ENCODE measurements at places on chromosomes 5 and 9. TPM values are rescaled to one million over a fixed set of nuclear protein-coding genes. Genes with fewer than 3 reads are reported as not detected.

The IRX4 gene
- total RNA-seq, result 0.27 TPM

The PTPN3 gene
- 3.4 TPM for total RNA-seq

The OR13D1 gene
- not detected for total RNA-seq

The PCDHB14 gene
- 16.3 TPM for total RNA-seq

The DYNC2I2 gene
- total RNA-seq, result 33.4 TPM

The MYORG gene
- 6.3 TPM for total RNA-seq

The FRMD3 gene
- total RNA-seq, result 11.3 TPM

The HAPLN1 gene
- 4.4 TPM for total RNA-seq

The ANKS6 gene
- 11.1 TPM for total RNA-seq

The OGN gene
- 45.2 TPM for total RNA-seq

The PTGES2 gene
- 41.5 TPM for total RNA-seq

The ATP6V1G1 gene
- total RNA-seq, result 75.1 TPM

The PCDHA1 gene
- total RNA-seq, result 7.5 TPM

The CDC20B gene
- total RNA-seq, result 0.18 TPM

The CMYA5 gene
- total RNA-seq, result 3.2 TPM

The COMMD10 gene
- 30.6 TPM for total RNA-seq

GRCh38 chr9:99419070-99419469 is 197.0 kb downstream of the SEC61B start:
- DNase-seq, result no peak

DNA sequence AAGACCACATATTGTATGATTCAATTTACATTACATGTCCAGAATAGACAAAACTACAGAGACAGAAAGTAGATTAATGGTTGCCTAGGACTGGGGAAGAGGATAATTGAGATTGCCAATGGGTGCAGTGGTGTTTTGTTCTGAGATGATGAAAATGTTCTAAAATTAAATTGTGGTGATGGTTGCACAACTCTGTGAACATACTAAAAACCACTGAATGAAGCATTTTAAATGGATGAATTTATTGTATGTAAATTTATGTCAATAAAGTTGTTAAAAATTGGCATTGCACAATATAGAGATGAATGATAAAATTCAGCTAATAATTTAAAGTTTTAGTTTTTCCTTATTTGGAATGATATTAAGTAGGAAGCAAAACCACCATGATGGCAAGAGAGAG is 109.5 kb upstream of the NR4A3 start:
- DNase-seq, result no peak

GRCh38 chr9:95486318-95486717 is 30.5 kb downstream of the PTCH1 start:
- DNase-seq, result peak; percentile 80

GRCh38 chr9:112310826-112311225 is 22.6 kb downstream of the PTBP3 start:
- DNase-seq, result no peak

- no peak for DNase-seq
Observed at GRCh38 chr5:166251786-166252185, 2039.7 kb upstream of the WWC1 start.

DNA sequence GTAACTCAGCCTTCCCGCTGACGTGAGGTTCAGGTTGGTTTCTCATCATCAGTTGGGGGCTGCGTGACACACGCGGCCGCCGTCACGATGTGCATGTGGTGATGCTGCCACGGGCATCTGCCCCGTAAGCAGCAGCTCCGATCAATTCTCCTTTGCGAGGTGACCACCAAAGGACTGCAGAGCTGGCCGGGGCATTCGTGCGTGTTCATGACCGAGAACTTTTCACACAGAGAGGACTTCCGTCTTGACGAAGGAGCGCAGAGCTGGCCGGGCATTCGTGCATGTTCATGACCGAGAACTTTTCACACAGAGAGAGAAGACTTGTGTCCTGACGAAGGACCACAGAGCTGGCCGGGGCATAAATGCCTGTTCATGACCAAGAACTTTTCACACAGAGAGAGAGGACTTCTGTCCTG is 3.8 kb upstream of the LCN1 start:
- DNase-seq, result no peak

GRCh38 chr9:126113176-126113575 is 213.5 kb upstream of the MVB12B start:
- no peak for DNase-seq

- peak; percentile 76 for DNase-seq
Observed at GRCh38 chr9:121895818-121896544, 197.1 kb downstream of the TTLL11 start.

- DNase-seq, result peak; percentile 19
Observed at GRCh38 chr9:6413365-6414246, 607 bp downstream of the UHRF2 start.

GRCh38 chr9:133715866-133716563 is 22.1 kb downstream of the SARDH start:
- DNase-seq, result no peak

DNA sequence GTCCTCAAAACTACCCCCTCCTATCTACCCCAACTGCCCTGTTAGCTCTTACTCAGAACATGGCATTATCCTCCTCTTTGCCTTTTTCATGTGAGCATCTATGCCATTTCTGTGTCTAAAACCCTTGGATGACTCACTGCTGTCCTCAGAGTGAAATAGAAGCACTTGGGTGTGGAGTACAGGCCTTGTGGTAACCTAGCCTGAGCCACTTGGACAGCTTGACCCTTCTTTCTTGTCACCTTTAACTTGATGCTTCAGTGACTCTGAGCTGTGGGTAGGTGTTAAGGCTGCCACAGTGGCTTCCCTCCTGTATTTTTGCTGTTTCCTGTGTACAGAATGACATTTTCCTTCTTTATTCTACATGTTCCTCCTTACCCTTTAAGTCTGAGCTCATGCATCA is 391.4 kb downstream of the SH3GL2 start:
- DNase-seq, result no peak

DNA sequence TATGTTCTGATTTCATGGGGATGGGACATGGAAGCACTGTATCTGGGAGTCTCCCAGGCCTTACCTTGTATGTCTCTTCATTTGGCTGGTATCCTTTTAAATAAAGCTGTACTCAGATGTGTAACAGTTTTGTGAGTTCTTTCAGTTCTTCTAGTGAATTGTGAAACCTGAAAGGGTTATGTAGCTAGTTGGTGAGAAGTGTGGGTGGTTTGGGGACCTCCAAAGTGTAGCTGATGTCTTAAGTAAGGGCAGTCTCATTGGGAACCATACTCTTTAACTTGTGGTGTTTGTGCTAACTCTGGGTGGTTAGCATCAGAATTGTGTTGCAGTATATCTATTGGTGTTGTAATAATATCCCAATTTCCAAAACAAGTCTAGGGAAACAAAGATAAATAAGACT is 166.9 kb upstream of the CCNH start:
- DNase-seq, result no peak

- peak; percentile 34 for DNase-seq
Observed at GRCh38 chr9:86282979-86283535, 719 bp upstream of the ISCA1 start.

GRCh38 chr5:14032918-14033317 is 88.4 kb upstream of the DNAH5 start:
- no peak for DNase-seq

- no peak for DNase-seq
Observed at GRCh38 chr9:34127035-34127948, 794 bp upstream of the DCAF12 start.

GRCh38 chr9:114754581-114754980 is 51.3 kb downstream of the TNFSF15 start:
- no peak for DNase-seq

DNA sequence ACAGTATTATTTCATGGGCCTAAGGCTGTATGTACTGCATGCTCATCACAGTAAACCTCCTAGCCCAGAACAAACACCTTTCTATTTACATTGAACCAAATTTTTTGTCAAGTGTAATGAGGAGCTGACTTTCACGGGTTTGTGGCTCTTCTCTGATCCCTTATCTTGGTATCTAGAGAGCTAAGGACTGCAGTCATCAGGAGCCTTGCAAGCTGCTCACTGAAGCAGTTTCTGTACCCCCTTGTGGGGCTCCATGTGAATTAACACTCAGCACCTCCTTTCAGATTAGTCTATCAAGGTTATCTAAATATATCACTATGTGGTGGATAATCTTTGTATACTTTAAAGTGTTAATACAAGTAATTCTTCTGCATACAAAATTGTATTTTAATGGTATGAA is 108.2 kb downstream of the AUH start:
- DNase-seq, result no peak

DNA sequence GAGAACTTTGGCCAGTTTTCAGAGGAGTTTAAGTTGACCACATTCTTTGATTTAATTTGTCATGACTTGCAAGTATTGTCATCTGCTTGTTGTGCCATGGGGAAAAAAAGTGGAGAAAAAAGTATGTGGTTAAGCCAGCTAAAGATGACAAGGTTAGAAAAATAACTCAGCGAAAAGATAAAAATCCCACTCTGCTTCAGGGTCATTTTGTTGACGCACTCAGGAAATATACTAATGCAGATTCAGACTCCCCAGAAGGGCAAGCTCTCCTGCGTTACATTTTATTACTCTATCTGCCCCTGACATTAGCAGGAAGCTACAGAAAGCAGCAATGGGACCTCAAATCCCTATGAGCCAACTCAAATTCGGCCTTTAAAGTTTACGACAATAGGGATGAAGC is 27.6 kb upstream of the TESK1 start:
- no peak for DNase-seq

DNA sequence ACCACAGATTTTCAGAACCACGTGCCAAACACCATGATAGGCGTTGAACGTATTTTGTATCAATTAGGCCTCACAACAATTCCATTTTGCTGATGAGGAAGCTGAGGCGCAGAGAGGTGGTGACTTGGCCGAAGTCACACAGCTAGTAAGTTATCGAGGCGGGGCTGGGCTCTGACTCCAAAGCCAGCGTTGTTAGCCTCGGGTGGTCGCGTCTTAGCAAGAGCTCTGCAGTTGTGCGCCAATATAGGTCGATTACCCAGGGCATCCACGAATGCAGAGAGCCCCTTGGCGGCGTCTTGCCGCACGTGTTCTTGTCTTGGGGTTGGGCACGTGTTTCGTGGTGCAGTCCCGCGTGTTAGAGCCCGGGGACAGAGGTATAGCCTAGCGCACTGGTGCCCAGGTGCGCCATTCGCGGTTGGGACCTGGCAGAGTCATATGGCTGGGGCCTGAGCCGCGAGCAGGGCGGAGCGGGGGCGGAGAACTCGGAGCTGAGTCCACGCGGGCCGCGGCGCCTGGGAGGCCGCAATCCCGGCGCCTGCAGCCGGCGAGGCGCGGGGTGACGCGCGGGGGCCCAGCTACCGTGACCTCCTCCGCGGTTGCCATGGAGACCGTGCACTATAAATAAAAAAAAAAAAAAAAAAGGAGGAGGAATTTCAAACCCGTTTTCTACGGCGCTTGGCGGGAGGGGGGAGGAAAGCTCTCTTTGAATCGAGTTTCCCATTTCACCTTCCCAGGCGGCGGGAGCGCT is 62.3 kb downstream of the CXXC5 start:
- DNase-seq, result peak; percentile 80

DNA sequence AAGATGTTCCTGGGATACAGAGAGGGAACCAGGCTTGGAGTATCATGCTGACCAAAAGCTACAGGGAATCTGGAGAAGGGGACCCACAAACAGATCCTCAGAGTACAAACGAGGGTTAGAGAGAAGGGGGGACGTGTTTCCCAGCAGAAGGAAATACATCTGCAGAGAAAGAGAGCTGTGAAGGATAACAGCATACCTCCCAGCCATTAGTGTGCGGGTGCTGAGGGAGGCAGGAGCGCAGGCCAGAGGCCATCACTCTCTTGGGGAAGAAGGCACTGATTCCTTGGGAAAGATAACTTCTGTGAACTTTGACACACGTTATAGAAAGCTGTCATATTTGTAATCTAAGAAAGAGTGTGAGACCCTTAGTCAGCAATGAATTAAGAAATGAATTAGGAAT is 96.9 kb downstream of the KCNN2 start:
- DNase-seq, result no peak

DNA sequence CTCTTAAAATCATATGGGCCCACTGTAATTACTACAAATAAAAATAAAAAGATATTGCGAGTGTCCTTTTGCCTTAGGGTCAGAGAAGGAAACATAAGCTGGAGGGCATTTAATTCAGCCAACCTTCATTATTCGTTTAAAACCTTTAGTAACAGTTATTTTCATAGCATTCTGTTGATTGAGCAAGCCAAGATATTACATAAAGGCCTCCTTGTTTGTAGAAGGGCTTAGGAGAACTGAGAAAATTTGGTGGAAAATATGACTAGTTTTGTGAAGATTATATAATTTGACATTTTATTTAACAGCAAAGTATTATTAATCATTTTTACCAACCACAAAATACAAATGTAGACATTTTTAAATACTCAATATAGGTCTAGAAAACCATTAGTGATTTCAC is 62.2 kb downstream of the COX7C start:
- DNase-seq, result no peak

GRCh38 chr5:39106322-39106721 is 32.1 kb upstream of the RICTOR start:
- DNase-seq, result no peak

DNA sequence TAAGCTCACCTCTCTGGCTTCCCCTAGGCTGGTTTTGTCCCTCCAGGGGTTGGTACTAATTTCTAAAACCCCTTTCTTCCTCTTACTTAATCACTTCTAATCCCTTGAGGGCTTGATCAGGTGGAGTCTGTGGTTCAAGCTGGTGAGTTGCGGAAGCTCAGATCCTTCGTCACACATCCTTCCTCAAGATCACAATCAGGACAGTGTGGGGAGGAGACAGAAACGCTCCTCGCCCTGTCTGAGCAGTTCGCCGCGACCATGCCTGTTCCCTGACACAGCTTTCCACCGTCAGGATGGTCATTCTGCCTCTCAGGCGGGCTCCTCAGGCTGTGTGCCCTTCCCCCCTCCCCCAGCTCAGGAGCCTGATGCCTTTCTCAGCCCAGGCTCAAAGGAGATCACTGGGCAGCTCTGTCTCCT is 24.3 kb downstream of the CPLX2 start:
- DNase-seq, result no peak

GRCh38 chr5:73674669-73675004 is 48.6 kb downstream of the ARHGEF28 start:
- DNase-seq, result no peak

DNA sequence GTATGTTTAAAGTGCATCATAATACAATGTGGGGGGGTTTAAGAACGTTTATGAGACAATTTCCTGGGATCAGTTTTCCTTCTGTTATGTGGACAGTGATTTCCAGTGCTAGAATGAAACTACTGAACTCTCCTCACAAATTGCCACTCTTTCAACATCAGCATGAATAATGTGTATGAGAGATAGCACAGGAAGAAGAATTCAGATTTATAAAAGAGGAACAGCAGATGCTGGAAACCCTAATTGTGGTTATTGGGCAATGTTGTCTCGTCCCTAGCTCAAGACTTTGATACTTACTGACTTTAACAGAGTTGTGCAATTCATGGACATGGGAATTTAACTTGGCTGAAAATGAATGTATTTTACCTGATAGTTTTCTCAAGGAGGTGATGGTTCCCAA is 410.8 kb upstream of the MEF2C start:
- no peak for DNase-seq

- peak; percentile 6 for DNase-seq
Observed at GRCh38 chr5:7795306-7795705, 55.6 kb downstream of the CFAP90 start.

DNA sequence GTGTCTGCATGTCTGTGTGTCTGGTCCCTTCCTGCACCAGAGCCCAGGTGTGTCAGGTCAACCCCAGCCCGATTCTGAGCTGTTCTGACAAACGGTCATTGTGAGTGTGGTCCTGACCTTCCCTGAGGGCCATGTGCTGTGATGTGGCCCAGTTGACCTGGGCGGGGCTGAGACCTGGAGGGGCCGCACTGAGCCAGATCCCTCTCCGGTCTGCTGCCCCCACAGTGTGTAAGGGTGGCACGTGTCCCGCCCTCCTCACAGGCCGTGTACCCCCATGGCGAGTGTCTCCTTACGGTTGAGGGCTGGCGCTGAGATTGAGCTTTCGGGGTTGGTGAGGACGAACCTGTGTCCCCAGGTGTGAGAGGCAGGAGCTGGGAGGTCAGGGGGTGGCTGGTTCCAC is 136.5 kb downstream of the MRPL36 start:
- no peak for DNase-seq

All from cerebellum (tissue), 4 donors.